Transverse colon (tissue), 4 donors: ENCODE measurements at places on chromosomes 6 and 20. TPM values are rescaled to one million over a fixed set of nuclear protein-coding genes. Genes with fewer than 3 reads are reported as not detected.

DNA sequence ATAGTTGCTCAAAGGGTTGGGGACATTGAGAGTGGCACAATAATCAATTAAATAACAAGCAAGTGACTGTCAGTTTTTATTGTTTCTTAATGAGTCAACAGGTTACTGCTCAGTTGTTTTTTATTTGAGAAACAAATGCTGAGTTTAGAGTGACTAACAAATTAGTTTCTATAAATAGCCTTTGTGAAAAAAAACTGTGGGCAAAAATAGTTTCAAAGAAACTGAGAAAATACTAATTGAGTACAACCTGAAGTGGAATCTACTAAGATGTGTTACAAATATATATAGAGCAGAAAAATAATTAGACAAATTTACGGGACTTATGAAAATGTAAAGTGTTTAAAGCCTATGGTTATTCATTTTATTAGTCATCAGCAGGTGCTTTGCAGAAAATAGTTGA is 22.3 kb downstream of the BEND6 start:
- no peak for DNase-seq
- no peak overlapping the region for H3K4me3 ChIP-seq
- H3K36me3 ChIP-seq = no peaks in the 10 kb centered on the region
- H3K27ac ChIP-seq = no peak overlapping the region
- no peaks in the 10 kb centered on the region for H3K4me1 ChIP-seq

DNA sequence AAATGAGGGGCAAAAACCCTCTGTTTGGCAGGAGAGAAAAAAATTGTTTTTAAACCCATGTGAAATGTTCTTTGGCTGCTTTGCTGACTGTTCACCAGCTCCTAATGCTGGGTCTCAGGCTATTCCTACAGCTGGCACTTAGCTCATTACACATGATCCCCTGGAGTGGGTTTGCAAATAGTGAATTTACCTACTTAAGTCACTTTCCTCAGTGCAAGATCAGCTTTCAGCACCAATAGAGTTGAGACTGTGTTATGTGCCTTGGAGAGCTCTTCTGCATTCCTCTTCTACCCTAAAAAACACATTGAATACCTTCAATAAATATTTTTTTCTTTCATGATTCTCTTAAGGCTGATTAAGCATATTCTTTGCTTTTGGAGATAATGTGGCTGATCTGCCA is 58.4 kb upstream of the PRDM1 start:
- no peaks in the 10 kb centered on the region for H3K36me3 ChIP-seq
- H3K4me1 ChIP-seq = no peaks in the 10 kb centered on the region
- DNase-seq = no peak
- H3K27ac ChIP-seq = no peak overlapping the region
- no peak overlapping the region for H3K4me3 ChIP-seq
- H3K27me3 ChIP-seq = no peaks in the 10 kb centered on the region

GRCh38 chr6:64330694-64331307 is 695.2 kb downstream of the PHF3 start:
- no peak overlapping the region for H3K27ac ChIP-seq
- no peaks in the 10 kb centered on the region for H3K36me3 ChIP-seq
- H3K4me1 ChIP-seq = no peaks in the 10 kb centered on the region
- no peaks in the 10 kb centered on the region for H3K27me3 ChIP-seq

- no peak for DNase-seq
- no peaks in the 10 kb centered on the region for H3K27me3 ChIP-seq
- no peak overlapping the region for H3K4me3 ChIP-seq
- H3K27ac ChIP-seq = no peak overlapping the region
- H3K4me1 ChIP-seq = peaks cover 12% of the 10 kb centered on the region
Observed at GRCh38 chr6:4822476-4822875, 46.3 kb downstream of the CDYL start.

DNA sequence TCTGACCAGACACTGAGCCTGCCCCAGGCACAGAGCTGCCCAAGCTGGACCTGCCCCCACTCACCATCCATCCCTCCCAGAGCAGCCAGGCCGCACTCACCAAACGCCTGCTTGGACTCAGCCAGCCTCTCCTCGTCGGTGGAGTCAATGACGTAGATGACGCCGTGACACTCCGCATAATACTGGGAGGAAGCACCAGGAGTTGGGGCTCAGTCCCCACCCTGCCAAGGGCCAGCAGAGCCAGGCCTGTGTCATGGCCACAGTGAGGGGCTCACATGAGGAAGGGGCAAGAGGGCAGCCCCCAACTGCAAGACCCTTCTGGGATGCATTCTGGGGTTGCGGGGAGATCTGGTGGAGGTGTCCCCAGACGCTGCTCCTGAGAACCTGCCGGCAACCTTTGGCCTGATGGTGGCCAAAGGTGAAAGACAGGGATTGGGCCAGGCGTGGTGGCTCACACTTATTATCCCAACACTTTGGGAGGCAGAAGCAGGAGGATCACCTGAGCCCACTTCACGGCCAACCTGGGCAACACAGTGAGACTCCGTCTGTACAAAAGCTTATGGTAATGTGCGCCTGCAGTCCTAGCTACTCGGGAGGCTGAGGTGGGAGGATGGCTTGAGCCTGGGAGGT is 5.6 kb downstream of the ARFRP1 start:
- no peak for DNase-seq
- no peak overlapping the region for H3K27ac ChIP-seq
- H3K4me1 ChIP-seq = peaks cover 29% of the 10 kb centered on the region
- H3K36me3 ChIP-seq = no peaks in the 10 kb centered on the region
- H3K4me3 ChIP-seq = no peak overlapping the region
- no peaks in the 10 kb centered on the region for H3K27me3 ChIP-seq

DNA sequence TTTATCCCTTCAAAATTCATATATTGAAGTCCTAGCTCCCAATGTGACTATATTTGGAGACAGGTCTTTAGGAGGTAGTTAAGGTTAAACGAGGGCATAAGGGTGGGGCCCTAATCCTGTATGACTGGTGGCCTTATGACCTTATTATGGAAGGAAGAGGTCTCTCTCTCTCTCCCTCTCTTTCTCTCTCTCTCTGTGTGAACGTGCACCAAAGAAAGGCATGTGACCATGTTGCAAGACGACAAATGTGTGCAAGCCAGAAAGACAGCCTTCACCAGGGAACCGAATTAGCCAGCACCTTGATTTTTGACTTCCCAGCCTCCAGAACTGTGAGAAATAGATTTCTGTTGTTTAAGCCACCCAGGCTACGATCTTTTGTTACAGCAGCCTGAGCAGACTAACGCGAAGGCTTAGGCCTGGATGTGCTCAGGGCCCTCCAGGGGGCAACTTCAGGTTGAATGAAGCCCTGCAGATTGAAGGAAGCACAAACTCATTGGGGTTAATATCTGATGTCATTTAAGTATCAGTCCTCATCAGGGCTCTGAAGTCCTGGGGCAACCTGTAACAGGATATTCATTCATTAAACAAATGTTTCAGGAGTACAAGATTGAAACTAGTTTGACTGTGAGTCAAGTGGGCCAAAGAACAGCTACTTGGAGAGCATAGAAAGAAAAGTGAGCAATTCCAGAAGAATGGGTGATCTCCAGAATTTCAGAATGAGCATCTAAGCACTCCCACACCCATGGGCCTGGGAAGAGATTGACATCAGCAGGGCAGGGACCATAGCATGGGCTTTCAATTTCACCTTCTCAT is 157.4 kb upstream of the TNFAIP3 start:
- H3K27ac ChIP-seq = no peak overlapping the region
- no peak overlapping the region for H3K4me3 ChIP-seq
- no peaks in the 10 kb centered on the region for H3K27me3 ChIP-seq
- H3K4me1 ChIP-seq = no peaks in the 10 kb centered on the region

- no peaks in the 10 kb centered on the region for H3K4me1 ChIP-seq
- H3K36me3 ChIP-seq = no peaks in the 10 kb centered on the region
- DNase-seq = peak; percentile 25
Observed at GRCh38 chr6:32589596-32590449, at the start of gene HLA-DRB1. Gene HLA-DRB1 (minus strand): TSS chr6:32589848. CDS start chr6:32589742, 106 bp downstream.

DNA sequence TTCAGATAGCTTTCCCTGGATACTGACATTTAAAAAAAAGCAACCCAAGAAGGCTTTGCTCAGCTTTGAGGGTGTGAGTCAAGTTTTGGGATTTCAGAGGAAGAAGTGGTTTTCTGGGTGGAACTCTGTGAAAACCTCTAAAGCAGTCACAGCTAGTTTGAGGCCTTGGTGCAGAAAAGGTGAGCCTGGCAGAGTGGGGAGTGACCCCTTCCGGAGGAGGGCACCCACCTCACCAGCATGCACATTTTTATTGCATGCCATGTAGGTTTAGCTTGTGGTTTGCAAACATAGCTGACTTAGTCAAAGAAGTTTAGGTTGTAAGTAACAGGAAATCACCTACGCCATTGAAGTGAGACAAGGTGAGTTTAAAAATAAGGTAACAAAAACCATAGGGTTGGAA is 146.8 kb upstream of the PMEPA1 start:
- no peak overlapping the region for H3K4me3 ChIP-seq
- no peaks in the 10 kb centered on the region for H3K4me1 ChIP-seq
- no peak overlapping the region for H3K27ac ChIP-seq
- no peak for DNase-seq

GRCh38 chr6:154382740-154383139 is 26.1 kb upstream of the IPCEF1 start:
- no peak overlapping the region for H3K27ac ChIP-seq
- no peaks in the 10 kb centered on the region for H3K27me3 ChIP-seq
- no peak for DNase-seq
- no peak overlapping the region for H3K4me3 ChIP-seq
- peaks cover 4% of the 10 kb centered on the region for H3K4me1 ChIP-seq
- H3K36me3 ChIP-seq = no peaks in the 10 kb centered on the region

DNA sequence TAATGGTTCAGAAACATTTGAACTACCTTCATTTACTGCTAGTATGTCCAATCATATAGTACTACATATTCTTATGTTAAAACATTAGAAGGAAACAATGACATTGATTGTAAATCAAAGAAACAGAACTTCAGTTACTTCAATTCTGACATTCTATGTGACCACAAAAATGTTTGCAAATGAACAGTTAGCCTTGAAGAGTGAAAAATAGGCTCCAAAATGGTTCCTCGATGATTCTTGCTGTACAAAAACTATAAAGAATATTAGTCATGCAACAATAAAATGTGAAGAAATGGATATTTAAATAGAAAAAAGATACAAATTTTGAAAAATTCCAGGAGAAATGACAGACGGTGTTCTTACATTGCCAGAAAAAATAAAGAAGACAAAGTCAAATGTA is 686.9 kb downstream of the BCKDHB start:
- no peak overlapping the region for H3K4me3 ChIP-seq
- no peaks in the 10 kb centered on the region for H3K4me1 ChIP-seq
- DNase-seq = no peak

GRCh38 chr6:12173181-12173580 is 117.0 kb upstream of the EDN1 start:
- H3K27ac ChIP-seq = no peak overlapping the region
- DNase-seq = no peak
- H3K36me3 ChIP-seq = no peaks in the 10 kb centered on the region
- no peaks in the 10 kb centered on the region for H3K27me3 ChIP-seq
- H3K4me3 ChIP-seq = no peak overlapping the region

DNA sequence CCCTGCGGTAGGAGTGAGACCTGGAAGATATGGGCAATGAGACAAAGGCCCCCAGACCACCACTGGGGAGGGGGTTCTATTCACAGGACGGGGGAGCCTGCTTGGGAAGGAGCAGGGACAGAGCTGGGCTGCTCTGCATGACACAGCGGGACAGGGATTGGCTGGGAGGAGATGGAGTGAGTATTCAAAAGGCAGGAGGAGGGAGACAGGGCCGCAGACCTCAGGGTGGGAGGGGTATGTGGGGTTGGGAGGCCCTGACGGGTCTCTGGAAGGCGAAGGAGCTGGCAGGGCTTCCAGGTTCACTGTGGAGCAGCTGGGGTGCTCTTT is 60.8 kb upstream of the RPS6KA2 start:
- DNase-seq = no peak
- no peak overlapping the region for H3K4me3 ChIP-seq
- H3K4me1 ChIP-seq = no peaks in the 10 kb centered on the region
- H3K36me3 ChIP-seq = no peaks in the 10 kb centered on the region
- no peak overlapping the region for H3K27ac ChIP-seq

GRCh38 chr6:126077810-126078776 is 91.8 kb downstream of the TRMT11 start:
- no peaks in the 10 kb centered on the region for H3K27me3 ChIP-seq
- H3K4me1 ChIP-seq = no peaks in the 10 kb centered on the region
- no peak overlapping the region for H3K4me3 ChIP-seq
- DNase-seq = peak; percentile 20

DNA sequence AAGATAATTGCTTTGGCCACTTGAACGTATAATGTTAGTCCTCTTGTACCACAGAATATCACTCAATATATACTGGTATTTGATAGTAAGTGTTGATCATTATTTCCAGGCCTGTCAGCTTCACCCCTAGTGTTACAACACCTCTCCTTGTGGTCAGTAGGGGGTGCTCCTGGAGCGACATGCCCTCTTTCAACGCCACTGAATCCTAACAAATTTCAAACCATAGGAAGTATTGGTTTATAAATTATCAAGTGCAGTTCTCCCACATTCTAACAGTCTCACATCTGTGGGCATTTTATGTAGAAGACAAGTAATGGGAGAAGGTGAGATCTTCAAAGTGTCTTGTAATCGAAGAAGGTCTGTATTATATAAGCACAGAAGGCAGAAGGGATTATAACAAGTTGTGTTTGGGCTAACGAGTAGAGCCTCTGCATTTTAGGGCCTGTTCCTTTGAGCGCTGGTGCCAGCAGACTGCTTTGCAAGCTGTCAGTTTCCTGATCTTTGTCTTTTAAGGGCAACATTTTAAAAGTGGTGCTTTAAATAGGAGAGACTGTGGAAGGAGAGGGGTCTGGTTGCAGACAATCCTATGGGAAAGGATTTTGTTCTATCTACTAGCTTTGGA is 57.1 kb upstream of the CEP162 start:
- H3K27ac ChIP-seq = no peak overlapping the region
- no peak for DNase-seq
- H3K36me3 ChIP-seq = no peaks in the 10 kb centered on the region
- H3K4me1 ChIP-seq = no peaks in the 10 kb centered on the region
- no peaks in the 10 kb centered on the region for H3K27me3 ChIP-seq

GRCh38 chr6:126182650-126183311 is 157.1 kb upstream of the CENPW start:
- no peaks in the 10 kb centered on the region for H3K36me3 ChIP-seq
- H3K4me3 ChIP-seq = no peak overlapping the region
- no peaks in the 10 kb centered on the region for H3K4me1 ChIP-seq
- no peak overlapping the region for H3K27ac ChIP-seq

Gene MRPL18
- total RNA-seq = 15.3 TPM

Gene MLN
- total RNA-seq = not detected

Gene ACTL10
- total RNA-seq = 1.5 TPM

Gene RNF114
- 108 TPM for total RNA-seq

Gene PTK7
- total RNA-seq = 5.7 TPM

Gene DPPA5
- total RNA-seq = not detected

Gene TCF21
- 11.6 TPM for total RNA-seq

Gene FOXF2
- total RNA-seq = 9.0 TPM
